ENCODE measurements at places on chromosomes 13 and 19.

DNA sequence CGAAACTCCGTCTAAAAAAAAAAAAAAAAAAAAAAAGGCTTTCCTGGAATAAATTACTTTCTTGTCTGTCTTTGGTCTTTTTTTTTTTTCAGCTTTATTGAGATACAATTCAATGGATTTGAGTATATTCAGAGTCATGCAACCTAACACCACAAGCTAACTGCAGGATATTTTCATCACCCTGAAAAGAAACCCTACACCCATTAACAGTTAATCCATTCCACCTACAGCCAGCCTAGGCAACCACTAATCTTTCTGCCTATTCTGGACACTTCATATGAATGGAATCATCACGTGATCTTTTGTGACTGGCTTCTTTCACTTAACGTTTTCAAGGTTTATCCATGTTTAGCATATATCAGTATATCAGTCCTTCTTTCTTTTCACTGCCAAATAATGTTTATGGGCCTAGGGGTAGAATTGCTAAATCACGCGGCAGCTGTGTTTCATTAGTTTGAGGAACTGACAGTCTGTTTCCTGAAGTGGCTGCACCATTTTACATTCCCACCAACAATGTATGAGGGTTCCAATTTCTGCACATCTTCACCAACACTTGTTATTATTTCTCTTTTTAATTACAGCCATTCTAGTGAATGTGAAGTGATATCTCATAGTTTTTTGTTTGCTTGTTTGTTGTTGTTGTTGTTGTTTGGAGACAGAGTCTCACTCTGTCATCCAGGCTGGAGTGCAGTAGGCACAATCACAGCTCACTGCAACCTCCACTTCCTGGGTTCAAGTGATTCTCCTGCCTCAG, 19.9 kb downstream of the LRFN3 start:
- no peak for DNase-seq

DNA sequence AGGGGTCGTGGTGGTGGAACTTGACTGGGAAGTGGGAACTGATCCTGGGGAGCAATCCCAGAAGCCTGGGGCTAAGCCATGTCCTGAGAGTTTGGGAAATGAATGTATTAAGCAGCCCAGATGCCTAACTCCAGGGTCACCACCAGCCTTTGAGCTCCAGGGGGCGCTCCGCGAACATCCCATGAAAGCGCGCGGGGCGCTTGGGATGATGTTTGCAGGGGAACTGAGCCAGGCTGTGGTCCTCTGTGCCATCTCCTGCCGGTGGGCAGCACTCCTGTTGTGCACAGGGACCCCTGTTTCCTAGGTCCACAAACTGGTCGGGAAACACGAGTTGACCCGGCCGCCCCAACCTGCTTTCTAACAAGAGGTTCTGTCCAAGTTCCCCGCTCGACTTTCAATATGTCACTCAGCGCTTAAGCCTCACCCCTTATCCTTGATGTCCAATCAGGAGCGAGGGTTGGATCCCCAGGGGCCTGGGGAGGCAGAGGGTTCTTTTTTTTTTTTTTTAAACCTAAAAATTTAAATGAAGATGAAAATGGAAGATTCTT, 14.4 kb downstream of the LEUTX start:
- no peak for DNase-seq

DNA sequence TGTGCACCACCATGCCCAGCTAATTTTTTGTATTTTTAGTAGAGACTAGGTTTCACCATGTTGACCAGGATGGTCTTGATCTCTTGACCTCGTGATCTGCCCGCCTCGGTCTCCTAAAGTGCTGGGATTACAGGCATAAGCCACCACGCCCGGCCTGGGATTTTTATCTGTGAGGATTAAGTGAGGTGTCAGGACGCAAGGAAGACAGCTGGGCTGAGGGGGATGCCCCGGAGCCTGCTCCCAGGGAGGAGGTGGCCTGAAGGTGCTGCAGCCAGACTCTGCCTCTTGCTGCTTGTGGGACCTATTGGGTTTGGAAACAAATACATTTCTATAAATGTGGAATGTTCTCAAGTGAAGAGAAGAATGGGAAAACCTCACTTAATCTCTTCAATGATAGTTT, 131.6 kb downstream of the OLFM4 start:
- DNase-seq = no peak

DNA sequence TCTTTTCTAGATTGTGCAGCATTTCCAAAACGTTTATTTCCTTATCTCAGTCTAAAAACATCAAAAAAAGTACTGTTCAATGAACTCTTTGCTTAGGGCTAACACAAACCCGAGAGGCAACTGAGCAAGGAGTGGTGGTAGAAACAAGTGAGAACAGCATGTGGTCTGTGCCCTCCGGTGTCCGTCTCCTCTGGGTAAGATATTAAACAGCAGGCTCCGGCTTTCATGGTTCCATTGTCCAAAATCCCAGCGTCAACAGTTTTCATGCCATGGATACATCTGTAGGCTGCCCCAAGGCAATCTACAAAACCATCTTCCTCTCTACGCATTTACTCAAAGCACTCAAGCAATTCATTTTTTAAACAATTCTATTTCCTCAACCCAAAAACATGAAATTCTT, 22.8 kb downstream of the DCLK1 start:
- DNase-seq = no peak

- DNase-seq = no peak
These were observed 1.2 kb downstream of the CBARP start for GRCh38 chr19:1236576-1236975.

GRCh38 chr19:51794885-51795490, at the start of gene FPR3:
Gene FPR3, plus strand, starts transcription at chr19:51795157. Its CDS starts 28,592 bp downstream, at chr19:51823749.
- no peak for DNase-seq

GRCh38 chr19:16676101-16676798, 15.3 kb downstream of the TMEM38A start:
- no peak for DNase-seq

DNA sequence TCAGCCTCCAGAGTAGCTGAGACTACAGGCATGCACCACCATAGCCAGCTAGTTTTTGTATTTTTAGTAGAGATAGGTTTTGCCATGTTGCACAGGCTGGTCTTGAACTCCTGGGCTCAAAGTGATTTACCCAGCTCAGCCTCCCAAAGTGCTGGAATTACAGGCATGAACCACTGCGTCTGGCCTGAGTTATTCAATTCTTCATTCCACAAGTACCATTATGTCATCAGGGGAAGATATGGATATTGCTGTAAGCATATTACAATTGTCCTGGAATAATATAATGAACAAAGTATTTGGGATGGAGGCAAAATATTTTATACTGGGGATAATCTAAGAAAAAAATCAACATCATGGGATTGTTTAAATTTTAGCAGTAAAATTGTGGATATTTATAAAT, 646.0 kb upstream of the SLITRK6 start:
- DNase-seq = no peak

DNA sequence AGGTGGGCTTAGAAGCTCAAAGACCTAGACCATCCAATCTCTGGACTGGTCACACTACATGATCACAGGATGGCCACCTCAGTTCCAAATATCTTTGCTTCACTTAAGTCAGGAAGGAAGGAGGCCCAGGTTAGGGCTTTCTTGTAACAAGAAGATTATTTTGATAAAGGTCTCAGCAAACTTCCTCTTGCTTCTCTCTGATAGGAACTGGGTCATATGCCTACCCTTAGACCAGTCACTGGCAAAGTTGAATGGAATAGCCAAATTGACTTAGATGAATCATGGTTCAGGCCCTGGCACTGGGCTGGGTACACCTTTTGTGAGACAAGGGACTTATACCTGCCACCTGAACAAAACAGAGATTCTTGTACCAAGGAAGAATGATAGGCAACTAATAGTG, 11.0 kb downstream of the FRY start:
- no peak for DNase-seq

DNA sequence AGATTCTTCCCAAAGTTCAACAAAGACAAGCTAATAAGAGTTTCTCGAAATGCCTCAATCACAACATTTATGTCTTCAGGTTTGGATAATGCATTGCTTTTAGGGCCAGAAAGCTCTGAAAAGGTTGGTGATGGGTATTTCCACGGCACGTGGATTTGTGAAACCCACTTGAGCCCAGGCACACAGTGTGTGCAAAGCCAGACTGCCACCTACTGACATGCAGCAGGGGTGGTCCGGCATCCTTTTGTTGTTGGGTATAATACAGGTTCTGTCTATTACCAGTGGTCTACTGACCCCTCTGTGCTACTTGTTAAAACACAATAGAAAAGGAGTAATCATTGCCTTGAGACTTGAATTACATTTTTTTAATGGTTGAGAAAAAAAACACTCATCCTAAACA, 225.6 kb downstream of the RAP2A start:
- no peak for DNase-seq

DNA sequence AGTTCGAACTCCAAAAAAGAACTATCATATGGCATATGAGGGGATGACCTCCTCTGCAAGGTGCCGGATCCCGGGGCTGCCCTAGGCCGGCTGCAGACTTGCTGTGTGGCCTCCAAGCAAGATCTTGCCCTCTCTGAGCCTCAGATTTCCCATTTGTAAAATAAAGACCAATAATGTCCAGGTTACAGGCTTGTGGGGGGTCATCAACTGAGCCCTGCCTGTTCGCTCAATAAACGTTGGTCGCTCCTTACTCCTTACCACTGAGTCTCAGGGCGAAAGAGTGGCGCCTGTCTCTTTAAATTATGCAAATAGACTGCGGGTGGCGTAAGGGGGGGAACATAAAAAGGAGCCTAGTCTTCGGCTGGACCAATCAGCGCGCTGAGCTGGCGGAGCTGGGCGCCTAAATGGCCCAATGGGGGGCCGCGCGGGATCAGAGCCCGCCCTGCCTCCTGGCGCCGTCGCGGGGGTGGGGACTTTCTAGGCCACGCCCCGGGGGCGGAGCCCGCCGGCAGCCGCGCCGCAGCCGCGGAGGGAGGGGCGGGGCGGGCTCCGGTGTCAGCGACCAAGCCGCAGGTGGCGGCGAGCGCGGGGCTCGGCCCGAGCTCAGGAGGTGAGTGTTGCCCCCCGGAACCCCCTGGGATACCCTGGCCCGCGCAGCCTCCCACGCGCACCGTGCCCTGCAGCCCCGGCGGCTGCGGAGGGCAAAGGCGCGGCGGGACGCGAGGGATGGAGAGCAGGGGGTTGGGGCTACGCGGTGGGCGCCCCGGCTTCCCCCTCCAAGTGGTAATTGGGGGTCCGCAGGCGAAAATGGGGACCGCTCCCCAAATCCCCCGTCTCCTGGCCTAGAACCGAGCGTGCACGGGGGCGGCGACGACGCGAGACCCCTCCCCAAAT, 3.8 kb upstream of the FCHO1 start:
- DNase-seq = no peak

DNA sequence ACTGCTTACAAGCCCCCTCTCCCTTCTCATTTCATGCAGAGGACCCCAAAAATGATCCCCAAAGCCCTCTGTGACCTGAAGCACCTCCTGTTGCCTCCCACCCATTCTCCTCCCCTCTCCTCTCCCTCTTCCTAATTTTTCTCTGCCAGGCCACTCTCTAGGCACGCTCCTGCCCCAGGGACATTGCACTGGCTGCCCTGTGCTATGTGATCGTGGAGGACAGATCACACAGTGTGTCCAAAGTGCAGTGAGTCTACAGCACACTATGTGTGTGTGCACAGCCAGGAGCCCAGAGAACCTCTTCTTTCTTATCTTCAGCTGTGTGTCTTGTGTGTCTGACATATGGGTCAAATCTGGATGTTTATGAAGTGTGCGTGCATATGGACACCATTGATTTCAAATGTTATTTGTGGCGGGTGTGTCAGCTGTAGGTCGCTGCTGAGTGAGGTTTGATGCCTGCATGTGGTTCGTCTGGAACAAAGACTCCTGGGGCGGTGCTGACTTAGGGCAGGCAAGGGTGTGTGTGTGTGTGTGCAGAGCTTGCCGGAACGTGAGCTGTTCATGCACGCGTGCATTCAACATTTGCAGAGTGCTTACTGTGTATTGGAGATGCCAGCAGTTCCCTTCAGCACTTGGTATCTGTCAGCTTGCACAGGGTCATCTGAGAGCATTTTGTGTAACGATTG, 2.1 kb upstream of the KLHL26 start:
- no peak for DNase-seq

- no peak for DNase-seq
These were observed 801.5 kb upstream of the SPRY2 start for GRCh38 chr13:81142306-81142999.

DNA sequence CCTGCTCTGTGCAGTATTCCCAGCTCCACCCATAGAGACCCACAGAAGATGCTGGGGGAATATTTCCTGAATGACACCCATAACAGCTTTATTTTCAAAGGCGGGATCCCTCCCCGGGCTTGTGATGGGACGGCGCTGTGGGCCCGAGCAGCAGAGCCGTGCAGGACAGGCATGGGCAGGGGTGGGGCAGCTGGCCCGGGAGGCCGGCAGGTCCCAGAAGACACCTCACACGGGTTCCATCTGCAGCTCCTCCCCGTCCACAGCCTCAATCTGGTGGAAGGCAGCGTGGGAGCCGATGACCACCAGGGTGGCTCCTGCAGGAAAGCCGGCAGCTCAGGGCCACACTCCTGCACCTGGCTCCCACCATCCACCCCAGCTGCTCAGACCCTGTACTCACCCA, 2.5 kb downstream of the RABAC1 start:
- DNase-seq = no peak

- DNase-seq = no peak
These were observed 13.6 kb downstream of the IER2 start for GRCh38 chr19:13163609-13164342.

- DNase-seq = no peak
These were observed 2.0 kb downstream of the ZFP36 start for GRCh38 chr19:39408392-39409207.

GRCh38 chr13:45817833-45818232, 33.7 kb downstream of the SIAH3 start:
- DNase-seq = no peak

DNA sequence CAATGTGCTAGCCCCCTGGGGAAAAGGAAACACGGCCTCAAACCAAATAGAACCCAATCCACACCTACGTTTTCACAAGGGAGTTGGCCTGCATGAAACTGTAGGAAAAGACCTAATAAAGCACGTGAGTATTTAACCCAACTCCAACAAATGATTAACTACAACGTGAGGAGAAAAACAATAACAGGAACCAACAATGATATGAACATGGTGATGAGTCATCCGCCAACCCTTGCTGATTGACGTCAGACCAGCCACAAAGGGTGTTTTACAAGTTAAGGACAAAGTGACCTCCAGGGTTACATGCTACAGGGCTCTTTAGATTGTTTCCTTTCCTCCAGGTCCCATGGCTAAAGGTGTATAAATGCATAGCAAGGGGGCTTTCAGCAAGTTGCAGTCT, 460.5 kb downstream of the COG6 start:
- no peak for DNase-seq

- DNase-seq = no peak
These were observed 16.9 kb downstream of the ZNF296 start for GRCh38 chr19:45059258-45059965.

GRCh38 chr19:1672038-1672768, 19.8 kb upstream of the TCF3 start:
- no peak for DNase-seq

DNA sequence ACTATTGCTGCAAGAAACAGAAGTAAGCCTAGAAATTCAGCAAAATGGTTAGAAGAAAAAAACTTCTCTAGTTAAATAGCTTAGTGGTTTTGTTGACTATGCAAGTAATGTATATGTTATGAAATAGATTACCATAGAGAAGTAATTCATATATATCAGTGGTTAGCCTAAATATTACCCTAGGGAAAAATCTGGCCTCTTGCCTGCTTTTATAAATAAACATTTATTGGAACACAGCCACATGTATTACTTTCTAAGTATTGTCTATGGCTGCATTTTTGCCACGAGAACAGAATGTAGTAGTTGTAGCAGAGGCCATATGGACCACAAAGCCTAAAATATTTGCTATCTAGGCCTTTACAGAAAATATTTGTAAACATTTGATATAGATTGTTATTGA, 1471.7 kb upstream of the PRR20A start:
- DNase-seq = no peak
